ENCODE measurements at places on chromosomes 16 and 17.

DNA sequence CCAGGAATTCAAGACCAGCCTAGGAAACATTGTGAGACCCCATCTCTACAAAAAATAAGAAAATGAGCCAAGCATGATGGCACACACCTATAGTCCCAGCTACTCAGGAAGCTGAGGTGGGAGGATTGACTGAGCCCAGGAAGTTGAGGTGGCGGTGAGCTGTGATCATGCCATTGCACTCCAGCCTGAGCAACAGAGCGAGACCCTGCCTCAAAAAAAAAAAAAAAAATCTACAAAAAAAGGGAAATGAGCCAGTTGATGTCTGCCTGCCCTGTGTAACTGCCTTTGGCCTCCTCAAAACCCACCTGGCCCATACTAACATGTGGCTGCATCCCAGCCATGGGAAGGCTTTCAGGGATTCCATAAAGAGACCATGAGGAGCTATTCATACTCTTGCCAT is 4.5 kb downstream of the RANBP10 start:
- DNase-seq, result peak; percentile 51

- DNase-seq, result no peak
Measured at GRCh38 chr17:50798424-50799288, 31.3 kb upstream of the ANKRD40CL start.

DNA sequence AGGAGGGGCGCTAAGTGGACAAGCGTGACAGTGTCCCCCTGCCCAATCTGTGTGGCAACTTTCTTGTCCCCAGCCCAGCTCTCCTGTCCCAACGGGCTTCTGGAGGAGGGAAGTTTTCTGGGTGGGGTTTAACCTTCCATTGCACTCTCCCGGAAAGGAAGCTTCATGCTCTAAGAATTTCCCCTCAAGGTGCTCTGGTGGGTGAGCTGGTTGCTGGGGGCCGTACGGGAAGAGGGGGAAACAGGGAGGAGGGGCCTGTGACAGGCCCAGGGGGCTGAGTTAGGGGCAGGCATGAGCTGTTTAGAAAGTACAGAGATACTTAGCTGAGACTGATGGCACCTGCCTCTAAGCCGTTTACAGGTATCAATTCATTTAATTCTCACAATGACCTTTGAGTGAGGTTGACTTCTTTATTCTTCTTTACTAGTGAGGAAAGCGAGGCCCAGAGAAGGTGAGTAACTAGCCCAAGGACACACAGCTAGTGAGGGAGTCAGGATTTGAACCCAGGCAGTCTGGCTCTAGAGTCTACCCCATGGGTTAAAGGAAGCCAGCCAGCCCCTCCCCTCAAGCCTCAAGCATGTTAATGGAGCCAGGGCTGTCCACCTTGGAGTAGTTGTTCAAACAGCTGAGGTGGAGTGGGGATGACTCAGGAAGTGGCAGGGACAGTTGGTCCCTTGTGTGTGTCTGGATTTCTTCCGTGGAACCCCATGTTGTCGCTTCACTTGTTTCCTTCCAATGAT is 18.9 kb downstream of the ADGRG1 start:
- DNase-seq, result no peak

DNA sequence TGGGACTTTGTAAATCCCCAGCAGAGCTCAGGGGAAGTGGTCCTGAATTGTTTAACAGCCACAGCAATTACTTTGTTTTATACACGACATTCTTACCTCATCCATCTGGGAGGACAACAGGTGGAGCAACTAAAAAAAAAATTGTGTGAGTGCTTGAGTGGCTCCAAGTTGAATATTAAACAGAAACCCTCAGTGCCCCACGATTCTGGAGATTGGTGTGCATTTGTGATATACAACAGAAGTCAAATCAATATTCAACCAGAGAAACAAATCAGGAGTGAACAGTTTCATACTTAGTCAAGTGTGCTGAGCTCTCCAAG is 204.8 kb downstream of the HAPSTR1 start:
- no peak for DNase-seq

GRCh38 chr16:3444032-3444388 is 530 bp downstream of the NAA60 start:
- DNase-seq, result peak; percentile 28

DNA sequence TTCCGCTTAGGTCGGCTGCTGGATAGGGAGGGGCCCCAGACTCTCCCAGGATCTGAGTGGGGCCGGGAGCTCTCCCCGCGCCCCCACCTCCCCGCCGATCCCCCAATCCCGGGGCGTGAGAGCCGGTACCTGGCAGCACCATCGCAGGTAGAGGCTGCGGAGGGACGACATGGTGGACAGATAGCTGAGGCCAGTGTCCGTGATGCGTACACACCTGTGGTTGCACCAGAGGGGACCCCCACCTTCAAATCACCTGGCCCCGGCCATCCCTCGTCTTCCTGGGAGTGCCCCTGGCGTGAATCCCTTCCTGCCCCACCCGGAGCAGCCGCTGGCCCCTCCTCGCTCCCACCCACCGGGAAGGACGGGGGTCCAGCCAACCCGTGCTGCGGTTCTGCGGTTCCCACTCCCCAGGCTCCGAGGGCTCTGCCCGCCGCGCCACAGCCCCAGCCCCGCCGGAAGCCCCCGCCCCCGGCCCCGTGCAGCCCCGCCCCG is 4.7 kb upstream of the WDR24 start:
- DNase-seq, result no peak

GRCh38 chr17:57480438-57481196 is 224.3 kb downstream of the MSI2 start:
- DNase-seq, result no peak

- DNase-seq, result no peak
Measured at GRCh38 chr17:82239926-82240505, 11.2 kb downstream of the SLC16A3 start.

- DNase-seq, result no peak
Measured at GRCh38 chr17:66076546-66077190, 115.3 kb downstream of the CEP112 start.

DNA sequence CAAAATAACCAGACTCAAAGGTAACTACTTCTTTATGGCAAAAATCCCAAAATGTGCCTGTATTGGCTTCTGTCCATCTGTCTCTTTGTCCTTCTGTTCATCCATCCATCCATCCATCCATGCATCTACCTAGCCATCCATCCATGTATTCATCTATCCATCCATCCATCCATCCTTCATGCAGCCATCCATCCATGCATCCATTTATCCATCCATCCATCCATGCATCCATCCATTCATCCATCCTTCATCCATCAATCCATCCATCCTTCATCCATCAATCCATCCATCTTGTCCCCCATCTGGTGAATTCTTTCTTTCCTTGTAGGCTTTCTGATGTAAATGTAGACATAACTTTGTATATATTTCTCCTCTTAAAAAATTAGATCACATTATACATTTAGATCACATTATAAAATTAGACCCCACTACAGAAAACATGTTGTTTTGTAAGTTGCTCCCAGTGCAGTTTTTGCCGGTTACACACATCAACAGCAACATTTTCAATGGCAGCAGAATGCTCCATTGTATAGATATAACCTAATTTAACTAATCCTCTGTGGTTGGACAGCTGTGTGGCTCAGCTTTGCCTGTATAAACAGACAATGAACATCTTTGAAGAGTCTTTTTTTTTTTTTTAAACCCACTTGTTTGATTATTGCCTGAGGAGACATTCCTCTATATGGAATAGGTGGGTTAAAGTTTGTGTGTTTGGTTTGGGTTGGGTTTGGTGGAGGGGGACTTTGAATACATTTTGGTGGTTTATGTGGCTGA is 72.0 kb downstream of the MSI2 start:
- DNase-seq, result no peak
